ENCODE measurements at places on chromosomes 5 and 9. TPM values are rescaled to one million over a fixed set of nuclear protein-coding genes. Genes with fewer than 3 reads are reported as not detected.
A peak's percentile ranks its signal among the peaks of the same experiment; 100 is the strongest.

- peaks cover 6% of the 10 kb centered on the region for H3K36me3 ChIP-seq
- H3K4me1 ChIP-seq = peaks cover 3% of the 10 kb centered on the region
- no peak for DNase-seq
- no peak overlapping the region for H3K27ac ChIP-seq
- H3K27me3 ChIP-seq = no peaks in the 10 kb centered on the region
Measured at GRCh38 chr9:13107008-13107407, 172.5 kb downstream of the MPDZ start.

DNA sequence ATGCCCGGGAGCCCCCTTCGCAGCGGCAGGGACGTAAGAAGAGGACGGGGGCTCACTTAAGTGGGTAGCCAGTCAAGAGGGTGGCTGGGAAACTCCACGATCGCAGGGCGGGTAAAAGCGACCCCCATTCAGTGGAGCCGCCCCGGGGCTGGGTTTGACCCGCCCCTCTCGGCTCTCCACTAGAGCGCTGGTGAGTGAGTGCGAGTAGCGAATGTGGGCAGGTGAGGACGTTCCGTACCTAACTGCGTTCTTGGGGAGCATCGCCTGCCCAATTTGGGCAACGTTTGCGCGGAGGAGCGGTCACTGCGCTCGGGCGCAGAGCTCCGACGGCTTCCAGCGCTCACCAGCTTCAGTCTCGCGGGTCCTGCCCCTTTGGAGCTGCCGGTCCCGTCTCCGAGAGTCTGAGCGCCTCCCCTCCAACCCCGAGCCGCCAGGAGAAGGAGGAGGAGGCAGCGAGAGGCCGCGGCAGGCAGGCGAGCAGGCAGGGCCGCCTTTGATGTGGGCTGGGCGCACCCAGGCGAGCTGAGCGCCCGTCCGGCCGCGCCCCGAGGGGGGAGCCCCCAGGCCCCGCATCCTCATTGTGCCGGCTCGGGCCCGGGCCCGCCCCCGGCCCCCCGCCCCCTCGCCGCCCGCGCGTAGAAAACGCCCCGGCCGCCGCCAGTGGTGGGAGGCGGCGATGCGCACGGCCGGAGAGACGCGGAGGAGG lies at the start of gene FGF18:
Gene FGF18 (plus strand): TSS at position 666 of the 706 bp plus-strand sequence. CDS start 553 bp downstream, outside the sequence.
- H3K27me3 ChIP-seq = peaks cover 19% of the 10 kb centered on the region
- H3K27ac ChIP-seq = no peak within 1 kb of the TSS
- H3K4me1 ChIP-seq = peaks cover 19% of the 10 kb centered on the region
- H3K36me3 ChIP-seq = no peaks in the 10 kb centered on the region
- DNase-seq = peak; percentile 69

DNA sequence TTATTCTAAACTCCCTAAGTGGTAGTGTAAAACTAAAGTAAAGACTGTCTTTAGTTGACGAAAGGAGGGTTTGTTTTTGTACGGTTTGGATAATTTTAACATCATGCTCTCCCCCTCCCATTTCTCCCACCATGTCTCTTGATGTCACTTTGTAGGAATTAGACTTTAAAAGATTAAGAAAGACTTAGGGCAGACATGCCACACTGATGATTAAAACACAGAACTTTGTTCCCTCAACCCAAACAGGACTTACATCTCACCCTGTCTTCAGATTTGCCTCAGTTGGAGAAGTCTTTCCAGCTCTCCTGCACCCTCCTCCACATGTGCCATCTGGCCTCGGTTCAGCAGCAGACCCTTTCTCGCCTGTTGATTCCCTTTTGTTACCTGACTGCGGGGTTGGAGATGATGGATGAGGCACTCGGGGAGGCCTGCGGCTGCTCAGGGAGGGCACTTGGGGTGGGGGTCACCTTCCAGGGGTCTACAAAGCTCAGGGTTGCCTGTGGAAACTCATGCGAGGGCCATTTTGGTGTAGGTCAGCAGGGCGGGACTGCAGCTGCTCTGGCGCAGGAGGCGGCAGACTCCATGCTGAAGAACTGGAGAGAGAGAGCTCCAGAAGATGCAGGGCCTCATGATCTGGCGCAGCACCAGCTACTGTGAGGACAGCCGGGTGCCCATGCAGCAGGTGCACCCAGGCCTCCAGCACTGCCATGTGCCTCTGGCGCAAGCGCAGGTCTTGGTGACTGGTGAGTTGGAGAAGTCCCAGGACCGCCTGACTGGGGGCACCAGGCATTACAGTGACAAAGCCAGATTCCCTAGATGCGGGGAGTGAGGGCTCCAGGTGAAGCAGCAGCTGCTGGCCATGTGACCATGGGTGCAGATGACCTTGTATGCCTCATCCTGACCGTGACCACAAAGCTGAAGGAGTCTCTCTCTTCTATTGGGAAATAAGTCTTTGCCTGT lies 24.5 kb upstream of the EXOC3 start:
- no peaks in the 10 kb centered on the region for H3K36me3 ChIP-seq
- peak overlapping the region; percentile 30 for H3K27ac ChIP-seq
- peaks cover 2% of the 10 kb centered on the region for H3K27me3 ChIP-seq

DNA sequence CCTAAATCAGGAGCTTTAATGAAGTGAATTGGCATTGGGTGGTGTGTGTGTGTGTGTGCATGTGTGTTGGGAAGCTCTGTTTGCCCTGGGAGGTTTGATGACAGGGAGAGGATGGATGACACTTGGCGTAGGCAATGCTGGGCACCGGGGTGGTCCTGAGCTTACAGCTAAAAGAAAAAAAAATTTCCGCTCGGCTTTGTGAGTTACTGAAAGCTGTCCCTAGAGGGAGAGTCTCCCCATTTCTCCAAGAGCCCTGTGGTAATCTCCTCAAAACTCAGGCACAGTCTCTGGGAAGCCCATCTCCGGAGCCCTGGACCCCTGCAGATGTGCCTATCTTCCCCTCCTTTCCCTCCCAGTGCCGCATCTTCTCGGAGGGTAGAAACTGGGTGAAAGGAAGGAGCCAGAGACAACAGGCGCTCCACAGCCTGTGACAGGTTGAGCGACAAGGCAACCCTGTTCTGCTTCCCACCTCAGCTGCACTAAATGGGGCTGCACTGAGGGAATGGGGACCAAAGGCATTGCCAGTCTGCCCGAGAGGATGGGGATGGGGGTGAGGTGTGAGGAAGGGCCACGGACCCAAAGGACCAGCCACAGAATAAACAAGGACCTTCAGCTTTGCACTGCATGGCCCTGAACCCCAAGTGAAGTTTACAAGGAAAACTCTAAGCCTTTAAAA lies 35.8 kb upstream of the TIFAB start:
- H3K27ac ChIP-seq = no peak overlapping the region
- H3K27me3 ChIP-seq = peaks cover 75% of the 10 kb centered on the region
- no peak for DNase-seq
- peak overlapping the region; percentile 54 for H3K4me3 ChIP-seq
- H3K4me1 ChIP-seq = peaks cover 14% of the 10 kb centered on the region

The PHF24 gene
- 0.04 TPM for total RNA-seq

GRCh38 chr5:53478411-53479044 lies 1.9 kb upstream of the FST start:
- peaks cover 4% of the 10 kb centered on the region for H3K27me3 ChIP-seq
- no peak overlapping the region for H3K27ac ChIP-seq
- DNase-seq = no peak
- H3K4me1 ChIP-seq = no peaks in the 10 kb centered on the region
- H3K36me3 ChIP-seq = no peaks in the 10 kb centered on the region

The PIP5KL1 gene
- 0.44 TPM for total RNA-seq

GRCh38 chr5:107331312-107331711 lies 339.4 kb downstream of the EFNA5 start:
- no peak overlapping the region for H3K27ac ChIP-seq
- no peaks in the 10 kb centered on the region for H3K4me1 ChIP-seq
- no peaks in the 10 kb centered on the region for H3K27me3 ChIP-seq
- no peaks in the 10 kb centered on the region for H3K36me3 ChIP-seq
- no peak for DNase-seq
- no peak overlapping the region for H3K4me3 ChIP-seq

DNA sequence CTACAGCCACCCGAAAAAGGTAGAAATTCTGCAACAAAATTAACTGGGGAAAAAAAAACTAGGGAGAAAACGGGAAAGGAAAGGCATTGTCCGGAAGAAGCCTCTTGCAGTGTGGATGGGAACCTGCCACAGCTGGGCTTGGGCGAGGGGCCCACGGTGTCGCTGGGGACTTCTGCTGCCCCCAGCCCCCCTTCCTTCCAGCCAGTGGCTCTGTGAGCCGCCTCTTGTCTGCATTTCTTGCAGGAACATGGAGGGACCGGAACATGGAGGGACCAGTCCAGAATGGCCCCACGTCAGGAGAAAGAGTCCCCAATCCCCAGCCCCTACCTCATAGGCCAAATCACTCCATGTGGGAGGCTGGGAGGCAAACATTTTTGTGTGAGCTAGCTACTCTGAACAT lies 36.9 kb upstream of the EXOC3 start:
- H3K27ac ChIP-seq = no peak overlapping the region
- no peaks in the 10 kb centered on the region for H3K36me3 ChIP-seq
- H3K4me3 ChIP-seq = no peak overlapping the region
- no peaks in the 10 kb centered on the region for H3K4me1 ChIP-seq
- DNase-seq = peak; percentile 19

The TMC1 gene
- 2.6 TPM for total RNA-seq

The SPINK13 gene
- total RNA-seq = not detected

The PCSK5 gene
- 4.4 TPM for total RNA-seq

The NMUR2 gene
- total RNA-seq = not detected

- no peak for DNase-seq
- H3K4me1 ChIP-seq = no peaks in the 10 kb centered on the region
- H3K36me3 ChIP-seq = no peaks in the 10 kb centered on the region
- no peak overlapping the region for H3K4me3 ChIP-seq
- H3K27ac ChIP-seq = no peak overlapping the region
- H3K27me3 ChIP-seq = no peaks in the 10 kb centered on the region
Measured at GRCh38 chr9:126112135-126112720, 214.4 kb upstream of the MVB12B start.

DNA sequence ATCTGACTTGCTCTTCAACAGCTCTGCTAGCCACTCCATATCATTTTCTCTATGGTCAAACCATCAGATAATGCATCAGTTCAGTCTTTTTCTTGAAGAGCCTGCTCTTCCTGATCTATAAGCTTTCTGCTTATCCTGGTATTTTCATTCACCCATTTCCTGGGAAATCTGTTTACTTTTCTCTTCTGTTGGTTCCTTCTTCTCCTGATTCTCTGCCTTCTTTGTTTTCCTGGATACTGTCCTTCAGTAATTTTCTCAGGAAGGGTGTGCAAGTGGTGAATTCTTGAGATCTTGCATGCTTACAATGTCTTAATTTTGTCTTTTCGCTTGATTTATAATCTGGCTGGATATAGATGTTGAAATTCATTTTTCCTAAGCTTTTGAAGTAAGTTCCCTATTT lies 39.8 kb upstream of the NKX2-5 start:
- no peaks in the 10 kb centered on the region for H3K36me3 ChIP-seq
- H3K4me3 ChIP-seq = no peak overlapping the region
- no peak for DNase-seq
- H3K27me3 ChIP-seq = no peaks in the 10 kb centered on the region

GRCh38 chr5:172235132-172235780 lies 41.3 kb downstream of the EFCAB9 start:
- H3K27ac ChIP-seq = no peak overlapping the region
- DNase-seq = no peak
- peaks cover 10% of the 10 kb centered on the region for H3K4me1 ChIP-seq
- no peaks in the 10 kb centered on the region for H3K27me3 ChIP-seq
- H3K4me3 ChIP-seq = no peak overlapping the region

DNA sequence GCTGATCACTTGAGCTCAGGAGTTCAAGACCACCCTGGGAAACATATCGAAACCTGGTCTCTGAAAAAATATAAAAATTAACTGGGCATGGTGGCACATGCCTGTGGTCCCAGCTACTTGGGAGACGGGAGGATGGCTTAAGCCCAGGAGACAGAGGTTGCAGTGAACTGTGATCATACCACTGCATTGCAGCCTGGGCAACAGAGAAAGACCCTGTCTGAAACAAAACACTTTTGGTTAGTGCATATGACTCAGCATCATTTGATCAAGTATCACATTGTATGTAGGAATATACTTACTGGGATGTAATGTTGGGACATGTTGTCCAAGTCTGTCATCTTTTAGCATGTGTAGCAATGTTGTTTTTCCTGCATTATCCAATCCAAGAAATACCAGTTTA lies 12.0 kb downstream of the SAR1B start:
- H3K27me3 ChIP-seq = no peaks in the 10 kb centered on the region
- peaks cover 82% of the 10 kb centered on the region for H3K36me3 ChIP-seq
- H3K27ac ChIP-seq = peak overlapping the region; percentile 23
- no peak for DNase-seq
- no peak overlapping the region for H3K4me3 ChIP-seq

- H3K27me3 ChIP-seq = no peaks in the 10 kb centered on the region
- DNase-seq = no peak
- no peaks in the 10 kb centered on the region for H3K4me1 ChIP-seq
- no peak overlapping the region for H3K27ac ChIP-seq
- no peak overlapping the region for H3K4me3 ChIP-seq
Measured at GRCh38 chr5:168962306-168962705, 338.6 kb downstream of the SLIT3 start.

The DNAI1 gene
- total RNA-seq = 0.19 TPM

GRCh38 chr5:156496291-156496690 lies 169.3 kb downstream of the SGCD start:
- H3K4me1 ChIP-seq = peaks cover 33% of the 10 kb centered on the region
- peak overlapping the region; percentile 5 for H3K27ac ChIP-seq
- DNase-seq = no peak
- H3K36me3 ChIP-seq = no peaks in the 10 kb centered on the region
- H3K4me3 ChIP-seq = no peak overlapping the region
- no peaks in the 10 kb centered on the region for H3K27me3 ChIP-seq

- no peaks in the 10 kb centered on the region for H3K36me3 ChIP-seq
- H3K27ac ChIP-seq = no peak overlapping the region
- no peak overlapping the region for H3K4me3 ChIP-seq
- no peaks in the 10 kb centered on the region for H3K4me1 ChIP-seq
Measured at GRCh38 chr9:136312436-136312835, 8.5 kb upstream of the CCDC187 start.

DNA sequence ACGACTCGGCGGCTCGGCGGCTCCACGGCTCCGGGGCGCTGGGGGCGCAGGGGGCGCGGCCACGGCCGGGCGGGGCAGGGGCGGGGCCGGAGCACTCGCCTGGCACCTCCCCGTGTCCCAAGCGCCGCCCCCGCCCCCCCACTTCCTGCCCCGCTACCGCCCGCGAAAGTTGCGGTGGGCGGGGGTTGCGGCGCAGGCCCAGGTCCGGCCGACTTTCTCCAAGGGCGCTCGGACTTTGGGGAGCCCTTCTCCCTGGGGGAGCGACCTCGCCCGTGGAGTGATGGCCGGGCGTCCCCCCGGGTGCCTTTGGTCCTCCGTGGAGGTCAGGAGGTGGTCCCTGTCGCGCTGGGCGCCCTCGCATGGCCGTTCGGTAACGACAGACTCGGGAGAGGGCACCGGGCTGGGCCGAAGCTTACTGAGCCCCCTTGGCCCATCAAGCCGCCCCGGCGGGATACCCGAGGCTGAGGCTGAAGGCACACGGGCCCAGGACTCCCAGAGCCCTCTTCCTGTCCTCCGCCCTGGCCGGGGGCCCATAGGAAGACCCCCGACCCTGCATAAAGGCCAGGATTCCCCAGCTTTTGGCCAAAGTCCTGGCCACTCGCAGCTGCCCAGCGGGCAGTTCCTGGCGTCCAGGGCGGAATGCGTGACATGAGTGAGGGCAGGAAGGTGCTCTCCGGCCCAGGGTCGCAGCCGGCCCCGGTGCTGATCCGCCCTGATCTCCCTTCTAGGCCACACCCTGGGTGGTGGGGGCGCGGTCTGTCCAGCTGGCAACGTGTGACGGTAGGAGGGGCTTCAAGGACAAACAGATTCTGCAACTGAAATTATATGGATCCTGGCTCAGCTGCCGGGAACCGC lies 883 bp upstream of the VAV2 start:
- peak overlapping the region; percentile 64 for H3K4me3 ChIP-seq
- peak; percentile 89 for DNase-seq
- peak overlapping the region; percentile 63 for H3K27ac ChIP-seq

All from psoas muscle (tissue), 8 donors.